Activated naive CD4-positive, alpha-beta T cell (primary cell): ENCODE measurements at places on chromosomes 5 and 9.

DNA sequence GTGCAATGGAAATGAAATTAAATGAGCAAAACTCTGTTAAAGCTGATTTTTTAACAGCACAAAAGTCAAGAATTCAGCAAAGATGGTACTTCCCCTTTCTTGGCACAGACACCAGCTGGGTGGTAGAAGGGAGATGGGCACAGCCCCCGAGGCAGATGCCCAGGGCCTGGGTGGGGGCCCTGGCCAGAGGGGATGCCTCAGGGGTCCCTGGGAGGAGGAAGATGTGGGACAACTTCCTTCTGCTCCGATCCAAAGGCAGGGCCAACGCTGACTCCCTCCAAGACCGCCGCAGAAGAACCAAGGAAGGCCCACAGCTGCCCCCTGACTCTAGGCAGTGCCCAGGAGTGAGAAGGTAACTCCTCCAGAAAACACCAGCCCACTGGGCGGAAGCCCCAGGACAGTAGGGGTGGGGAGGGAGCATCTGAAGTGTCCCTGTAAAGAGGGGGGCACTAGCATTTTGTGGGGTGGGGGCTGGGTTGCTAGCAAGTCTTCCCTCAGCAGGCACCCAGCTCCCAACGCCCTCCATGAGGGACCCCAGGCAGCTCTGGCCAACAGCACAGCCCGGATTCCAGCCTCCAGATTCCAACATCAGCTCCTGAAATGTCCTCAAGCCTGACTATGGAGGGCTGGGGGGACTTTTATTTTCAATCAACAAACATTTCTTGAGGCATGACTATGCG lies 4.9 kb downstream of the NACC2 start:
- DNase-seq: no peak

GRCh38 chr9:131291795-131292315 lies 2.3 kb downstream of the PLPP7 start:
- DNase-seq: no peak

DNA sequence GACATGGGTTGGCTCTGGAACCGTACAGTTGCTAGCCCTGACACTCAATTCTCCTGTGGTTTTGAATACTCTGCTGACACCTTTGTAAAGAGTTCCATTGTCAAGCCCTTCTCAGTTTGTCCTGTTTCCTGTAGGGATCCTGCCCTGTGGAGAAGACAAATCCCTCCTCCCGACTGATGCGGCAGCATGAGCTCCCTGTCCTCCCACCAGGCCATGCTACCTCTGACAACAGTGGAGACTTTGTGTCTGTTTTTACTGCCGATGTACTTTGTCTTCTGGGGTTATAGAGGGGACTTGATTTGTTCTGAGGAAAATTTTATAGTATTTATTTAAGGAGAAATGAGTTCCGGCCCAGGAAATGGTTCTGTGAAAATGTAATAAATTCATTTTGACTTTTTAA lies 57.8 kb downstream of the PRLR start:
- no peak for DNase-seq

- no peak for DNase-seq
These were observed 283.8 kb downstream of the NTRK2 start for GRCh38 chr9:84953252-84953773.

DNA sequence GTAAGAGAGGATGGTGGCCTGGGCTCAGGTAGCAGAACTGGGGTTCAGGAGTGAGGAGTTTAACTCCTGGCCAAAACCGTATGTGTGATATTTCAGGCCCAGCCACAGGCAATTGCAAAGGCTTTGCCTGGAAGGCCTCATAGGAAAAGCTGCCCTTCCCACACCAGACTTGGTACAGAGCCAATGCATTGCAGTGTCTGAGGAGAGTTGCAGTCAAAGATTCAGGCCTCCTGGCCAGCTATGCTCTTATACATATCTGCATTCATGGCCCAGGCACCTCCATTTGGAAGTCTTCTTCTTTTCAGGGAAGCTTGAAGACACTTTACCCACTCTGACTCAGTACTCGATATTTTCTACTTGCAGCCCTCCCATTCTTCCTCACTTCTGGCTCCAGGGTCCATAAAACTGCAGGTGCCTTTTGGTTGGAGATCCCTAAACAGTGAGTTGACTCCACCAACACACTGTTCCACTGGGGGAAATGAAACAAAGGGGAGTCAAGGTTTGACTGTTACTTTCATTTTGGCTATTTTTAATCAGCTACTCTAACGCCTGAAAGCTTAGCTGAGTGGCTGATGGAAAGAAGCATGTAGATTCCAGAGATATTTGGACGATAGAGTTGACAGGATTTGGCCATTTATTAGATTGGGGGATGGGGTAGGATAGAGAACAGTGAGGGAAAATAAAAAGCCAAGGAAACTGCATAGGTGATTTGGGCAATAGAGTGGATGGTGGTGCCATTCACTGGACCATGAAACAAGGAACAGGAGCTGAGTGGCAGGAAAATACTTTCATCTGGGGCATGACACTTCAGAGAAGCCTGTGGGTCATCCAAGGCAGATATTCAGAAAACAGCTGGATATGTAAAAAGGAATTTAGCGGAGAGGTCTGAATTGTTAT lies 30.6 kb upstream of the IL33 start:
- no peak for DNase-seq

DNA sequence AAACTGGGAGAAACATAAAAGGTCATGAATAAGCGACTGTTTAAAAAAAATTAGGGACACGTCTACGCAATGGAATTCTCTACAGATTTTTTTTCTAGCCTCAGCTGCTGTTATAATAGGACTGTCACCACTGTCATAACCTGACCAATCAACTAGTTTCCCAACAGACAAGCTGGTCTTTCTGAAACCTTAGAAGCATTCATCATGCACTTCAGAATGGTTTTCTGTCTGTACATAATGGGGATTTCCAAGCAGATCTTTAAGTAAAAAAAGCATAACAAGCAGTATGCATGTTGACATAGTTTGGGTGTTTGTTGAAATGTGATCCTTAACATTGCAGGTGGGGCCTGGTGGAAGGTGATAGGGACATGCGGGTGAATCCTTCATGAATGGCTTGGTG lies 58.3 kb upstream of the SEMA6A start:
- no peak for DNase-seq

DNA sequence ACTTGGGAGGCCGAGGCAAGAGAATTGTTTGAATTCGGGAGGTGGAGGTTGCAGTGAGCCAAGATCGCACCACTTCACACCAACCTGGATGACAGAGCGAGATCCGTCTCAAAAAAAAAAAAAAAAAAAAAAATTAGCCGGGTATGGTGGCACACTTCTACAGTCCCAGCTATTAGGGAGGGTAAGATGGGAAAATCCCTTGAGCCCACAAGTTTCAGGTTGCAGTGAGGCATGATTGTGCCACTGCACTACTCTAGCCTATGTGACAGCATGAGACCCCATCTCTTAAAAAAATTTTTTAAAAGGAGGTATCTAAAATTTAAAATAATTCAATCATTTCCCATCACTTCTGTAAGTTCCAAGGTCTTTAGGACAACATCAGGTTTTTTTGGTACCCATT lies 26.0 kb downstream of the PSIP1 start:
- no peak for DNase-seq
